Stimulated activated CD4-positive, alpha-beta T cell treated with anti-CD3 and anti-CD28 coated beads, Interleukin-4, amount 100 ng/mL, for 4 hours (primary cell): ENCODE measurements at places on chromosomes 16 and 17.

GRCh38 chr17:71434716-71435115 is 686.1 kb upstream of the SOX9 start:
- DNase-seq: no peak

GRCh38 chr16:28078261-28078660 is 14.7 kb upstream of the GSG1L start:
- no peak for DNase-seq

DNA sequence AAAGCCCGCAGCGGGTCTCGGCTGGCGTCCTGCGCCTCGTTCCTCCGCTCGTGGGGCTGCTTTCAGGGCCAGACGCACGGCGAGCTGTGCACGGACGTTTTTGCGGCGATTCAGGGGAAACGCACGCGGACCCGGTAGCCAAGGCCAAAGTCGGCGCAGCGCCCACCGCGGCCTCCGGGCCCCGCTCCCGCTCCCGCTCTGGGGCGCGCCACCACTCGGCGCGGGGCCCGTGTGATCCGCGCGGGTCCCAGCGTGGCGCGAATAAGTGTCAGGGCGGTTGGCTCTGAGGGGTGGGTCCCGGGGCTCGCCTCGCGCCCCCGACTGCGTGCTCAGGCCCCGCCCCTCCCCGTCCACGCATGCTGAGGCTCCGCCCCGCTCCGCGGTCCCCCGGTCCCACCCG is 694 bp upstream of the TBCD start:
- DNase-seq: no peak

DNA sequence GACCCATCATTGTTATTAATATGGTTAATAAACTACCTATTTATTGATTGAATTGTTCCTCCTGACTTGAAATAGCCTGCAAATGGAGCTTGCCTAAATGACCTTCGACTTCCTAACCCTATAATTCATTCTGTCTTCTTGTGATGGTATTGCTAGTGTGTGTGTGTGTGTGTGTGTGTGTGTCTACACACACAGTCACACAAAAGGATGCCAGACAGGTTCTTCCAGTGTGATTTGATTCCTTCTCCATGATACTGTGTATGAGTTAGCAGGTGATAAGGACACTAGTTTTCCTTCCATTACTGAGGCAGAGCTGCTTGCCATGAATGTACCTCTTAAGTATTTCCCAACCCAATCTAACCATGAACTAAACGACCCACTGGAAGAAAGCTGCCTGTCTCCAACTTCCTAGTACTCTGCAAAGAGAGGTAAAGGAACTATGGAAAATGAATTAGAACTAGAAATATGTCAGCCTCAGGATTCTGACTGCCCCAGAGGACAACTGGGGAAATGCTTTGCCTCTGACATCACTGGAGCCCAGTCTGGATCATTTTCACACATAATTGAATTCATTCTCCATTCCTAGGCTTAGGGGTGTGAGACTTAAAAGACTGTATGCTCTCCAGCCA is 3.5 kb upstream of the CDC6 start:
- DNase-seq: no peak

- no peak for DNase-seq
Measured at GRCh38 chr17:8503368-8503767, 67.7 kb downstream of the NDEL1 start.

- no peak for DNase-seq
Measured at GRCh38 chr16:2790631-2791030, 3.3 kb upstream of the PRSS33 start.

GRCh38 chr17:9255833-9256232 is 234.5 kb downstream of the NTN1 start:
- DNase-seq: no peak
